Stimulated activated CD8-positive, alpha-beta memory T cell treated with anti-CD3 and anti-CD28 coated beads, Interleukin-15, amount 100 ng/mL, for 48 hours (primary cell): ENCODE measurements at places on chromosomes 7 and 10.

GRCh38 chr7:48312151-48312550, 140.9 kb downstream of the ABCA13 start:
- DNase-seq: no peak

- DNase-seq: no peak
Observed at GRCh38 chr7:42395607-42396006, 158.6 kb upstream of the GLI3 start.

DNA sequence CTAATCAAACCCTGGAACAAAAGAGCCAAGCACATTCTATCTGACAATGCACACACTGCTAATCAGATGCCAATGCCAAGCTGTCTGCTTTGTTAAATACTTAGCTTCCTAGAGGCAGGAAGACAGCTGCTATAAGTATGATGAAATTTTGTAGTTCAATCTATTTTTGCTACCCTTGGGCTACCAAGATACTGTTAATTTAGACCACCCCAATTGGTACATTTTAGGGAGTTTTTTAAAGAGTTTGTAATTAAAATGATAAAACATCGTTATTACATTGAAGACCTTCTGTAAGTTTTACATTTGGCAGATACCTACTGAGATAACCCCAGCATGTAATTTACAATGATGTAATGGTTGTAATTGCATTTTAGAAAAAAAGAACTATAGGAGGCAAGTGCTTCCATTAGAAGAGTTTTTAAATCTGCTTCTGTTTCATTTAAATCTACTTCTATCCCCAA, 268.5 kb downstream of the ADK start:
- DNase-seq: no peak

DNA sequence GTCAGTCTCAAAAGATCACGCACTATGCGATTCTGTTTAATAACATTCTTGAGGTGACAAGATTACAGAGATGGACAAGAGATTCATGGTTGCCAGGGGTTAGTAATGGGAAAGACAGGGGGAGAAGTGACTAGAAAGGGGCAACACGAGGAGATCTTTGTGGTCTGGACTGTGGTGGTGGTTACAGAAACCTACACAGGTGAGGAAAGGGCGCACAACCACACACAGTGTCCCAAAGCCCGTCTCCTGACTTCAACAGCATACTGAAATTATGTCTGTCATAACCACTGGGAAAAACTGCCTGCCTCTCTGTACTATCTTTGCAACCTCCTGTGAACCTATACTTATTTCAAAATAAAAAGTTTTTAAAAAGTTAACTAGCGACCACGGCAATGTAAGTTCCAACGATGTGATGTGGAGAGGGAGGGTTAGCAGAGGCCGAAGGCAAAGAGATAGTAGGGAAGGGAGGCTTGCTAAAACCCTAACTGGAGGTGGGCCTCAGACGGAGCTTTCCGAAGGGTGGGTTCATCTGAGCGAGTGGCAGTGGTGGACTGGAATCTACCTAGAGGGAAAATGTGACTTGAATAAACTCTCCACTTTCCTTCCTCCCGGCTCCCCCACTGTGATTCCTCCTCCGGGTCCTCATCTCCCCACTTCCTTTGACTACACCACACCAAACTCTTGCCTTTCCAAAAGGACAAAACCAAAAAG, 43.7 kb downstream of the GNA12 start:
- peak; percentile 10 for DNase-seq

DNA sequence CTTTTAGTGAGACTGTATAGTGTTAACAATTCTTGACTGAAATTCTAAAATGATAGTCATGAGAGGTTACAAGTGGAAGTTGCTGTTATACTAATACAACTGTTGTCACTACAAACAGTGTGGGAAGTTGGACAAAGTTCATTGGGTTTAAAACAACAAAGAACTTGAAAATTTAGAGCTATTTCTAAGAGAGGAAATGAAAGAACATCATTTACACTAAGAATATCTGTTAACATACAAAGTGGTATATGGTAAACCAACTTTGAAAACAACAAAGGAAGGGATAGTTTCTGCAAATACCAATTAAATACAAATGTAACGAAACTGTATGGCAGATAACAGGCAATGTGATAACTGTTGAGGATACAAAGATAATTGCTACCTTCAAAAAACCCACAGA, 11.6 kb downstream of the MTPN start:
- no peak for DNase-seq

DNA sequence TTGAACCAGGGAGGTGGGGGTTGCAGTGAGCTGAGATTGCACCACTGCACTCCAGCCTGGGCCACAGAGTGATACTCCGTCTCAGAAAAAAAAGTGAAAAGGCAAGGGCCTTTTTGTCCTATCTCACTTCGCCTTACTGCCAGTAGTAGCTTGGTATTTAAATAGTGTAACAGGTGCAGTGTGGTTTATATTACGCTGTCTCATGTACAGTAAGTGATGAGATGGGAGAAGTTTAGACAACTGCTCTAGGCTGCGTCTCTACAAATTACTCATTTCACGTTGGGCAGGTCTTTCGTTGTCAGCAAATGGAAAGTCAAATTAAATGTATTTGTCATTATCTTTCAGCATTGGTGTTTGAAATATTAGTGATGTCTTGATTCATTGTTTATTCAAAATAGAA, 15.5 kb upstream of the PFKFB3 start:
- no peak for DNase-seq

- DNase-seq: no peak
Observed at GRCh38 chr7:137241655-137242360, 101.7 kb downstream of the PTN start.
